ENCODE measurements at places on chromosomes 3 and 15. TPM values are rescaled to one million over a fixed set of nuclear protein-coding genes. Genes with fewer than 3 reads are reported as not detected.

LINGO1 gene
- 4.7 TPM for total RNA-seq

- no peaks in the 10 kb centered on the region for H3K36me3 ChIP-seq
- H3K27me3 ChIP-seq: no peaks in the 10 kb centered on the region
- no peak for DNase-seq
- H3K4me1 ChIP-seq: no peaks in the 10 kb centered on the region
- no peak overlapping the region for H3K4me3 ChIP-seq
Observed at GRCh38 chr3:157063926-157064325, 96.0 kb downstream of the CCNL1 start.

STRIT1 gene
- not detected for total RNA-seq

SCAMP5 gene
- 6.6 TPM for total RNA-seq
